GM13977 (cell line): ENCODE measurements at places on chromosomes 7 and 10.

- no peak for DNase-seq
Observed at GRCh38 chr7:131753620-131754222, 197.3 kb upstream of the PODXL start.

GRCh38 chr10:89813546-89813945 is 112.2 kb downstream of the KIF20B start:
- no peak for DNase-seq

DNA sequence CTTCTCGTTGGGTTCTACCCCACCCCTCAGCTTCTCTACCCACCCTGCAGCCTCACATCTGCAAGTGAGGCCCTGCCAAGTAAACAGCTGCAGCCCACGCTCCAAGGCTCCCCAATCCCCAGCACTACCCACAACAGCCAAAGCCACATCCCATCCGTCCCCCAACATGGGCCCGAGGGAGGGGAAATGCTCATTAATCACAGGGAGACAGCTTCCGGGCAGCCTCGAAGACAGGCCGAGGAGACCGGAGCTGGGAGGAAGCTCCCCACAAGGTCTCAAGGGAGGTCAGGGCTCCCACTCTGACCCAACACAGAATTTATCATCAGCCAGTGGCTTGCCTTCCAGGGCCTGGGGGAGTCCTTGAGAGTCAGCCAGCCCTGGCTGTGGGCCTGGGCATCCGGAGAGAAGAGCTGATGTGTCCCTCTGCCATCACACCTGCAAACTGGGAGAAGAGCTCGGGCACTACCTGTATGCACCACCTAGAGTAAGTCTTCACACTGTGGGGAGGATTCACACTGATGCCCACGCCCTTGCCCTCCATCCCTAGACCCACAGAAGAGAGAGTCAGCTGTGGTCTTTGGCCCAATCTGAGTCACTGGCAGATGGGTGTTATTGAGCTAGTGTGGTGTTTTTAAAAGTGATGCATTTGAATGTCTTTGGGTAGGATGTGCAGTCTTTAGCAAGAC is 115.5 kb upstream of the ZMIZ1 start:
- DNase-seq = no peak

- no peak for DNase-seq
Observed at GRCh38 chr7:5624386-5625365, 156.8 kb downstream of the RNF216 start.

GRCh38 chr10:123563994-123564393 is 102.2 kb upstream of the GPR26 start:
- no peak for DNase-seq

GRCh38 chr10:90741926-90742565 is 115.8 kb downstream of the HTR7 start:
- no peak for DNase-seq

- DNase-seq = no peak
Observed at GRCh38 chr7:139867847-139868246, 38.8 kb downstream of the TBXAS1 start.

DNA sequence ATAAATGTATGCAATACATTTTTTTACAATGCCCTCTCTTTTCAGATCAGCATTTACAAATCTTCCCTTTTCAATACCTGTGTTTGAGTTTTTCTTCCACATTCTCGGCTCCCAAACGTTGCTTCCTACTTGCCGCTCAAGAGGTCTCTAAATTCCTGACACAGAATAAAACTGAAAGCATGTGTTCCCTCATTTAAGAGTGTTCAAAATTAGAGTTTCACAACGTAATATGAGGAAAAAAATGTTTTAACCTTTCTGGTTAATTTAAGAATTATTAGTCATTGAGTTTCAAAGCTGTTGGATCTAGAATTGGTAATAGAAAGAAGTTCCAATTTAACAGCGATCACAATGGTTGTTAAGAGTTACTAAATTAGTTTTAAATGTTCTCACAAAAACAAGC is 100.4 kb downstream of the ARID5B start:
- DNase-seq = no peak

- no peak for DNase-seq
Observed at GRCh38 chr7:95357623-95358022, 33.3 kb upstream of the PON1 start.

GRCh38 chr7:360454-361100 is 70.6 kb downstream of the FOXL3 start:
- DNase-seq = no peak

GRCh38 chr10:84088626-84089025 is 50.7 kb upstream of the GHITM start:
- no peak for DNase-seq

DNA sequence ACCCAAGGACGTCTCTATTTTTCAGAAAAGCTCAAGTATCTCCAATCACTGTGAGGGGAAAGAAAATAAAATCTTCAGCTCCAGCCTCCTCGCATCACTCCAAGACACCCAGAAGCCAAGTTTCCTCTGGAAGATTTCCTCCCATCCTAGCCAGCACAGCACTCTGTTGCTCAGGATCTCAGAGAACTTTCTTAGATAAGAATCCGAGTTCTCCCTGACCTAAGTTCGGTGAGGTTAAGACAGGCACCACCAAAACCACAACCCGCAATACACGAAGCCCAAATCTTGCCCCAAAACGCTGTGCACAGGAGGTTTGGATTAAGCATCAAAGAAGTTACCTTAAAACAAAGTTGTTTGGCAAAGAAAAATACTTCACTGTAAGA is 4.2 kb downstream of the FAM53B start:
- no peak for DNase-seq

DNA sequence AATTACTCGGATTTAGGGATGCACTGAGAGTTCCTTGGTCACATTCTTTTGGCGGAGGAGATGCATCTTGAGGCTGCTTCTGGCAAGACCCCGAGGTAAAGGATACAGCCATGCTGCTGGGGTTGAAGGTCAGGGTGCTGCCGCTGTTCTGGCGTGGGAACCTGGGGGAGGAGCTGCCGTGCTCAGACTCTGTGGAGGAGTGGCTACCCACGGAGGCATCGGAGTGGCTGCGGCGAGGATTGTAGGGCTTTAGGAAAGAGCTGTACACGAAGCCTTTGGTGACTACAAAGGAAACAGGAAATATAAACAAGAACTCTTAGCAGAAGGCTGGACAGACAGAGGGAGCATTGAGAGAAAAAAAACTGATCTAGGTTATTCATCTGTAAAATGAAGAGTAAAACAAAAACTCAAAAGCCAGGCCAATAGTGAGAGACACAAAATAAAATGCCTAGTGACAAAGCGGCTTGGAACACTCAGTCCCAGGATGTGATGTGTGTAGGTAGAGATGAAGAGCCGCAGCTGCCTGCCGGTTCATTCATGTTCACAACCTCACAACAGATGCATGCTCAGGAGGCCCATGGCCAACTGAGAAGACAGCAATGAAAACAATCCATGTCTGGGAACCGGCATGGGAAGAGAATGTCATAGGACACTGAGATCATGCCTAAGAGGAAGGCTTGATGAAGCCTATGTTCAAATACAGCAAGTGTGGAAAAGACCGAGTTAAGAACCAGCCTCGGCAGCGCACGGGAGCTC is 97.8 kb downstream of the ABCC2 start:
- no peak for DNase-seq

DNA sequence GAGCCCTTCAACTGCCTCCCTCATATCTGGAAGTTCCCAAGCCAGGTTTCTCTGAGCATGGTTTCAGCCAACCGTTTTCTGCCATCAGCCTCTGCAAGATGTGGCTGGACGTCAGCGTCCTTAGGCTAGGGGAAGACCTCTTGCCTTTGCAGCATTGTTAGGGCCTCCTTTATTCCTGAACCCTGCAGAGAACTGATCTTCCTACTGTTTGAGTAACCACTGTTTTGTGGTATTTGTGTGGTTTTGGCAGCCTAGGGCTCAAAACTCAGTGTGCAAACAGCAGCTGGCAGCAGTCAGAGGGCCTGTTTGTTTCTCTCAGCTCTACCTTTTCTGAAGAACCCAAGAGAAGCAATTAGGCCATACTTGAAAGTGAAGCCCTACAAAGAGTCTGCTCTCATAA is 83.4 kb upstream of the SEMA3E start:
- no peak for DNase-seq

DNA sequence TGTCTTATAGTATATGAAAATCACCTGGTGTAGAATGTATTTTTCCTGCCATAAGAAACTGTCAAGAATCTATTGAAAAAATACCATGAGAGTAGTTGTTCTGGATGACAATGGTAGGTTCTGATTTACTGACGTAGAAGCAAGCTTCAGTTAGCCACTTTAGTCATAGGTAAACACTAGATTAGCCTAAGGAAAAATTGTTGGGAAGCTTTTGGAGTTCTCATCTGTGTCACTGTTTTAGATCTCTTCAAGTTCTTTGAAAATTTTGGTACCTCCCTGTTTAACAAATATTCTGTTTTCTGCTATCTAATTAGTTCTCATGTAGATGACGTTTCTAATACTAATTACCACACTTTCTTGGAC is 131.8 kb downstream of the ADK start:
- DNase-seq = no peak

DNA sequence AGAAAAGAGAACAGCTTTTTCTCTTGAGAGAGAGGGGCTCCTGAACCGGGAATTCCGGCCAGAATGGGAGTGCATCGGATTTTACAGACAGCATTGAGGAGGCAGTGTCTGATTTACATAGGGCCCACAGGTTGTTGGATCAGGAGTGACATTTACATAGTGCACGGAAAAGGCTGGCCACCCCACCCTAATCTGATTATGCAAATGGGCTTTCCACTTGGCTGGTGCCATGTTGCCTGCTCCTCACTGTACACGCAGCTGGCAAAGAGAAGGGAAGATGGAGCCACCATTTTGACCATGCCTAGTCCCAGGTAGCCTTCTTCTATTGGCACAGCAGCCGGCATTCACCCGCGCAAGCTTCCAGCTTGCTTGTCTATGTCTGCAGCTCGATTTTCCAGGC is 77.5 kb upstream of the FAM171A1 start:
- no peak for DNase-seq

DNA sequence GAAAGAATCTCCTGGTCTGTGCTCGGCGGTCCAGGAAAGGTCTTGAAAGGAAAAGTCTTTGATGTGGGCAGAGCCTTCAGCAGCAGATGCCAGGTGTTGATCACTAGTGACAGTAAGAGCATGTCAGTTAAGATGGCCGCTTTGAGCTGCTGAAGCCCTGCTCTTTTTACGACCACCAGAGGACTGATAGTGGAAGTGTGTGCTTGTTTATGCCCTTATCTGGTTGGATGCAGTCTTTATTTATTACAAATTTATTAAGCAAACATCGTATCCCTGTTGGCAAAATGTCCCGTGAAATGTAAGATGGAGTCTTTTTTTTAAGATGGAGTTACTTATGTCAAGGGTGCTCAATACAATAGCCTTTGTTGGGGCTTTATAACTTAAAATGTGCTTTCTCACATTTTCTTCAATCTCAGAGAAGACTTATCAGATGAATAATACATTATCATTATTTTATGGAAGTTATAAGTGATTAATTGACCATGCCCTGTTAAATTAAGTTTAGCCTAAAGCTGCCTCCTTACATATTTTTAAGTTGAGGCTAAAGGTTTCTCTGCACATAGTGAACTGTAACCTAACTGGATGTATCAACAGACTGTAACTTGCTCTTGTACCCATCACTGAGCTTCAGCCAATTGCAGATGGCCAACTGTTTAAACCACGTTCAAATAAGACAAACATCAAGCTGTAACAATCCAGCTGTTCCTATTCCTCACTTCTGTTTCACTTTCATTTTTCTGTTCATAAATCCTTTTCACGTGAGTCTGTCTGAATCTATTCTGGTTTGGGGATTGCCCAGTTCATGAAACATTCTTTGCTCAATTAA is 97.4 kb upstream of the PIK3CG start:
- DNase-seq = no peak
